ENCODE measurements at places on chromosomes 3 and 15.

DNA sequence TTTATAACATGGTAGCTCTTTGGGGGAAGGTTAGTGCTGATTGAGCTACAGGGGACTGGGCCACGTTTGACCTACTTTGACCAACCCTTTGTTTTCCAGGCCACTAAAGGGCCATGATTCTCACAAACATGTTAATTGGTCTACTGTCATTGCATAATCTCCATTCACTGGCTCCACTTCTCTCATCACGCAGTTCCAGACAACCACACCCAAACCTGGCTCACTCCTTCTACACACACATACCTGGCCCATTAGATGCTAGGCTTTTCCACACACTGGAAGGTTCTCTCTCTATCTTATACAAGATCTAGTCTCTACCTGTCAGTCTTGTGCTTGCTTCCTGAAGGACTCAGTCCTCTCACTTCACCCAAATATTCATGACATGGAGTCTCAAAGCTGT lies 15.9 kb downstream of the TGM5 start:
- no peak for DNase-seq

GRCh38 chr3:131901686-131902085 lies 133.1 kb downstream of the CPNE4 start:
- no peak for DNase-seq

DNA sequence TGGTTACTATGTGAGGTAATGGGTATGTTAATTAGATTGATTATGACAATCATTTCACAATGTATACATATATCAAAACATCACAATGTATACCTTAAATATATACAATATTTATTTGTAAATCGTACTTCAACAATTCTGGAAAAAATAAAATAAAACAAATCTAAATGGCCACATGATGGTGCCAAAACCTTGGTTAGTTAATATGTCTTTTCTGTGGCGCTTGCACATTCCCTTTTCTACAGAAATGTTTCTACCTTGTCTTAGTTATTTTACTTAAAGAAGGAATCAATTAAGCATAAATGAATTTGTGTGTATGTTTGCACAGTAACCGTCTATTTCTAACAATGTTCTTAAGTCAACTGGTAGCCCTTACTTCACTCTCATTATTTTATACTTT lies 53.4 kb downstream of the OXSM start:
- DNase-seq = no peak

DNA sequence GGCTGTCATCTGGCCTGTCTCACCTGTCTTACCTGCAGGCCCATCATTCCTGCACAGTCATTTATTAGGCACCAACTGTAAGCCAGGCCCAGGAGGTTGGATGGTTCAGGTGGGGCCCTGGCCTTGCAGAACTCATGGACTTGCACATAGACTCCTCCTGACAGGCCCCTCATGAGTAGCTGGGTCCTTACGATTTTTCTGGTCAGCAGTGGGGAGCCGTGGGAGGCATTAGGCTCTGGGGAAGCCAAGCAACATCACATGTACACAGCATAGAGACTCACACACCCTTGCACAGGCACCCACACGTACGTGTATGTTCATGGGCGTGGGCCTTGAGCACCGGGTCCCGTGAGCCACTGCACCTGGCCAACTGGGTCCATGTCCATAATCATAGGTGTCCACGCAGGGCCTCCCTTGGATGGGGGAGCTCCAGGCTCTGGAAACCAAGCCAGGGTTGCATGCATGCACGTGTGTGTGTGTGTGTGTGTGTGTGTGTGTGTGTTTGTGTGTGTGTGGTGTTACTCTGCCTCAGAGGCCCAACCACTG lies 20.3 kb downstream of the CISH start:
- DNase-seq = no peak

DNA sequence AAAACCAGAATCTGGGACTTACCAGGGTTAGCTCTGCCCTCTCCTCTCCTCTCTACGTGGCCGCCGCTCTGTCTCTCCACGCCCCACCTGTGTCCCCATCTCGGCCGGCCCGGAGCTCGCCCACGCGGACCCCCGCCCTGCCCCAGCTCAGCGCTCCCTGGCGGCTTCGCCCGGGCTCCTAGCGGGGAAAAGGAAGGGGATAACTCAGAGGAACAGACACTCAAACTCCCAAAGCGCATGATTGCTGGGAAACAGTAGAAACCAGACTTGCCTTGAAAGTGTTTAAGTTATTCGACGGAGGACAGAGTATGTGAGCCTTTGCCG lies 5.4 kb downstream of the ISL2 start:
- no peak for DNase-seq

DNA sequence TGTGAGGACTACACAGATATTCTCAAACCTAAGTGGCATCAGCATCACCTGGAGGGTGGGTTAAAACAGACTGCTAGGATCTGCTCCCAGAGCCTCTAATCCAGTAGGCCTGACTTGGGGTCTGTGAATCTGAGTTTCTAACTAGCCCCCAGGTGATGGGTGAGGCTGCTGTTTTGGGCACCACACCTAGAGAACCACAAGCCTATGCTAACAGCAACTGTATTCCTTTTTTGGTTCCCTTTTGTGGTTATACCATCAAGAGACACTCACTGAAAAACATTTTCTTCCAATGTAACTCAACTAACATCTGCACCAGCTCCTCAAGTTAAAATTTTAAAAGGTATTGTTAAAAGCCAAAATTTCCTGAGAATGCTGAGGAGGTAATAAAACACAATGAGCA lies 16.0 kb downstream of the WDR82 start:
- no peak for DNase-seq

DNA sequence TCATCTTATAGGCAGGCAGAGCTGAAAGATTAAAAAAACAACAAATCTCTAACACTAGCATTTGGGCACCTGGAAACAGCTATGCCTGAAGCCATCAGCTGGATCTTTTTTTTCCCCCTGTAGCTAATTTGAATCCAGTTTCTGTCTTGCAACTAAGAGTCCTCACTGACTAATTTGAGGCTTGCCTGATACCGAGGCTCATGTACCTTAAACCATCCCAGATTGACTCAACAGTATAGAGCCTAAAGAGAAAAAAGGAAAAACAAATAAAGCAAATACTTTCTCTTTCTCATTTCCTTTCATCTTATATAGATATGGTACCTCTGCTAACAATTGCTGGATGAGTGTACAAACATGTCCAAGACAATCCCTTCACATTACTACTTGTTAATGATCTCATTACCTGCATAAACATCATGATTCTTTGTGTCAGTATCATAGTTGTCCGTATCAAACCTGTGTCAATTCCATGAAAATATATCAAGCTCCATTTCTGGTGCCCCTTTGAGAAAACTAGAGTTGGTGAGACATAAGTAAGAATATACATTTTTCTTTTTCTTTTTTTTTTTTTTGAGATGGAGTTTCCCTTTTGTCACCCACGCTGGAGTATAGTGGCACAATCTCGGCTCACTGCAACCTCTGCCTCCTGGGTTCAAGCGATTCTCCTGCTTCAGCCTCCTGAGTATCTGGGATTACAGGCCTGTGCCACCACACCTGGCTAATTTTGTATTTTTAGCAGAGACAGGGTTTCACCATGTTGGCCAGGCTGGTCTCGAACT lies 43.1 kb downstream of the BHLHE40 start:
- no peak for DNase-seq

DNA sequence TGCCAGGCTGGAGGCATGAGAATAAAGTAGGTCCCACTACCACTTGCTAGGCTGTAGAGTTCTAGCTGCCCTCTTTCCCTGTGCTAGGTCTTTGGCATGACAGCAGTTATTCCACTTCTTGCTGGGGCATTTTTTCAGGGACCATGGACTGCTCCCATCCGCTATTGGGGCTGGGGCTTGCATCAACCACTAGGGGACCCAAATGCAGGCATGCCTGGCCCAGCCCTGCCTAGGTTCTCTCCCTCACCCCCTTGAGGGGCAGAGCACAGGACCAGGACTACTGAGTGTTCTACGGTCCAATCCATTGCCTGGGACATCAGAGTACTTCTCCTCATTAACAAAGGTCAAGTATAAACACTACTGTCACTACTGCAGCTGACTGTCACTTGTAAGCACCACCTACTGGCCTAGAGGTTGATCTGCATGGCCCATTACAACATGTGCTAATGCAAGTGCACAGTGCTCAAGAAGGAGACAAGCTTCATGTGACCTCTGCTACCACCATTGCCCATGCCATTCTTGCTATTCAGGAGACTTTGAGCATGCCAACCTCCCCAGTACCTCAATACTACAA lies 270.5 kb downstream of the MBNL1 start:
- DNase-seq = no peak

- DNase-seq = no peak
These were observed 48.9 kb upstream of the POLG start for GRCh38 chr15:89383365-89384175.

- no peak for DNase-seq
These were observed 89.7 kb downstream of the EEFSEC start for GRCh38 chr3:128242818-128243601.

DNA sequence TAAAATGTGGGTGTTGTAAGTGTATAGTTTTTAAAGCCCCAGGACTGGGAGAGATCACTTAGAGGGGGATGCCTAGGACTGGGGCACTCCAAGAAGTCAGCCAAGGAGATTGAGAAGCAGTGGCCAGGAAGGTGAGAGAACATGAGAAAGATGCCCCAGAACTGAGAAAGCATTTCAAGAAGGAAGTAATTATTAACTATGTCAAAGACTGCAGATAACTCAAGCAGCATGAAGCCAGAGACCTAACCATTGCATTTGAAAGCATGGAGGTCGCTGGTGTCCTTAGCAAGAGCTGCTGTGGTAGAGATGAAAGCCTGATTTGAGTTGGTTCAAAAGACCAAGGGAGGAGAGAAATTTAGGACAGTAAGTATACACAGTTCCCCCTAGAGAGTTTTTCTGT lies 30.6 kb upstream of the SLC2A2 start:
- DNase-seq = no peak

DNA sequence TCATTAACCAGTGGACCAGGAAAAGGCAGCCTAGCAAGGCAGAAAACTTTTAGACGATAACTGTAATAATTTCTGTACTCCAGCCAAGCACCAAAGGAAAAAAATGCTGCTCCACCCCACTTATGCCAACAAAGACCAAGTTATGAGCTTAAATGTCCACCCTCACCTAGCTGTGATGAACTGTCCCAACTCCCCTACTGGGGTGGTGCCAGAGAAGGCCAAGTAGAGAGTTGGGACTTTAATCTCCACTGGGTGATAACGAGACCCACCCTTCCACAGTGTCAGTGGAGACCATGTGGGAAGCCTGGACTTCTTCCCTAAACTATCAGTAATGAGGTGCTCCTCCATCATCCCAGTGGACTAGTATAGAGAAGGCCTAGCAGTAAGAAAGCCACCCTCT lies 33.8 kb upstream of the COPB2 start:
- no peak for DNase-seq

- no peak for DNase-seq
These were observed 106.9 kb upstream of the UBP1 start for GRCh38 chr3:33547101-33547500.

DNA sequence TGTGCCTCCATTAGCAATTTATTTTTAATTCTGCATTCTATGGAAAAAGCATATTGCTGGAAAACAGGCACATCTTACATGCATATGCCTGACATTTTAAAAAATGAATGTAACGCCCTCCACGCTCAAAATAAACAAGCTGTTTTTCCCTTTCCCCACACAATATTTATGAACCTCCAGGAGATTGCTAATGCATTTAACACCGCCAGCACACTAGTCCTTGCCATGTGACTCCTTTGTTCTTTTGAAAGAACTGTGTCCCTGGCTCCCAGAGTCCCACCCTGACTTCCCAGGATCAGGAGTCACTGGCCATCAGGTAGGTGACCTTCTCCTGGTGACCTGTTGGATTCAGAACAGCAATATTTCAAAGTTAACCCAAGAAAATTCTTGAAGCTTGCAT lies 571.2 kb upstream of the CFAP20DC start:
- DNase-seq = no peak
